ENCODE measurements at places on chromosomes 11 and 22.

DNA sequence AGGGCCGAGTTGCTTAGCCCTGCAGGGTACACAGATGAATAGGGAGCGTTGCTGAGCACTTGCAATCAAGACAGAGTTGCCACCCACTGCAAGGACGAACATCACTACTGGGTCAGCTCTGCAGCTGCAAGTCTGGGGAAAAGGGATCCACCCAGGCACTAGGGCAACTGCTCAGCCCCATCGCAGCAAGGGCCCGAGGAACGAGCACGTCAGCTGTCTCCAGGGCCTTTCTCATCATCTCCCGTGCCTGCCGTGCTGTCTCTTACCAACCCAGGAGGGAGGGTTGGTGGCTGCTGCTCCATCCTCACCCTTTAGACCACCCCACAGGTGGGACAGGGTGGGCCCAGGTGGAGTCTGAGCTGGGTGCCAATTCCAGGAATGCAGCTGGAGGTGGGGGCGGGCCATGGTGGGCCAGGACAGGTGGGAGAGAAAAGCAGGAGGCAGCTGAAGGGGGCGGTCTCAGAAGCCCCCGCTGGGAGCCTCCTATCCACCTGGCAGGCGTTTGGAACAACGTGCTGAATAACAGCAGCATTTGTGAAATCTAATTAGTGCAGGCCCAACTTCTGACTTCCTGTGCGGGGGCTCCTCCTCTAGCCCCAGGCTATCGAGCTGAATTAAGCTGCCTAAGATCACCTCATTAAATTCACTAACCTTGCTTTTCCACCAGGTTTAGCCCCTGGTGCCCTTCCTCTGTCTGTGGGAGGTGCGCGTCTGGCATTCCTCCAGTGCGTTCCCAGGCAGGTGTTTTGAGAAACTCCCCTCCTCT is 252.5 kb downstream of the ST3GAL4 start:
- no peak for DNase-seq

DNA sequence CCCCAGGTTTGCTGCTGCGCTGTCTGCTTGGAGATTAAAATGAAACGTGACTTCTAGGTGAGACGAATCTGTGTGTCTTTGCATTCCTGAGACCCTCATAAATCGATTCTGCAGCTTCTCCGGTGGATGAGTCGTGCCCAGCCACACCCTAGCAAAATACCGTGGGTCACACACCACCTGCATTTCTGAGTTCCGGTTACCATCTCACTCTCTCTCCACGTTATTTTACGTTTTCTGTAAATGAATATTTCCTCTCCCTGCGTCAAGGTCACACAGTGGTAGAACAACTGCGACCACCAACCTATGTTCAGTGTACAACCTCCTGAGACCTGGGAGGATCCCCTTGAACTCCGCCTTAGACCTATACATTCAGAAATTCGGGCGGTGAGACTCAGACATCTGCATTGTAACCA is 1.1 kb downstream of the YWHAH start:
- no peak for DNase-seq

GRCh38 chr11:37182031-37182430 is 584.0 kb upstream of the RAG2 start:
- no peak for DNase-seq

- DNase-seq = no peak
Observed at GRCh38 chr11:30852091-30852490, 265.9 kb upstream of the MPPED2 start.

GRCh38 chr11:57679396-57679795 is 11.5 kb downstream of the ZDHHC5 start:
- no peak for DNase-seq

- no peak for DNase-seq
Observed at GRCh38 chr11:75315439-75315805, 36.0 kb downstream of the ARRB1 start.

- DNase-seq = no peak
Observed at GRCh38 chr11:103487113-103487512, 377.9 kb downstream of the DYNC2H1 start.

GRCh38 chr11:70054004-70054403 is 24.1 kb upstream of the ANO1 start:
- no peak for DNase-seq

DNA sequence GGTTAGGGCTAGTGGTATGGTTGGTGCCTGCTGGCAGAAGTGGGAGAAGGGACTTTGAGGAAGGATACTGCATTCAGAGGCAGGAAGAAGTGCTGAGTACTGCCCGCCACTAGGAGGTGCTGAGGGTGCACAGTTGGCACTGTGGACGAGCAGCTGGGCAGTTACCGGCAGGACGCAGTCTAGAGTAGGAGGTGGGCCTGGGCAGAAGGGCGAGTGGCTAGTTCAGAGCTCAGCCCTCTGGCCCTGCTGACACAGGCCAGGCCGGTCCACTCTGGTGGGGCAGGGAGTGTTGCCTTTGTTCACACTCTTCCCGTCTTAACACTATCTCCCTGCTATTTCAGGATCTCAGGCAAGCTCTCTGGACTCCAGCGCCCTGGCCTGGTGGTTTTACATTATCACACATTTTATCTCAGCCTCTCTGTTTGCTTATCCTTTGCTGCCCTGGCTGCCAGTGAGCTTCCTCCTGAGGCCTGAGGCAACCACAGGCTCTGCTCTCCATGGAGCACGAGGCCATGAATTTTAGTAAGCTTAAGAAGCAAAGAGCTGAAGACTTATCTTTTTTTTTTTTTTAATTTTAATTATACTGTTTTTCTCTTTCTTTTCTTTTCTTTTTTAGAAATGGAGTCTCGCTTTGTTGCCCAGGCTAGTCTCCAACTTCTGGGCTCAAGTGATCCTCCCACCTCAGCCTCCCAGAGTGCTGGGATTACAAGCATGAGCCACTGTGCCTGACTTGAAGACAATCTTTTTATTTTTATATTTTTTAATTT is 26.9 kb downstream of the SNAP29 start:
- no peak for DNase-seq

DNA sequence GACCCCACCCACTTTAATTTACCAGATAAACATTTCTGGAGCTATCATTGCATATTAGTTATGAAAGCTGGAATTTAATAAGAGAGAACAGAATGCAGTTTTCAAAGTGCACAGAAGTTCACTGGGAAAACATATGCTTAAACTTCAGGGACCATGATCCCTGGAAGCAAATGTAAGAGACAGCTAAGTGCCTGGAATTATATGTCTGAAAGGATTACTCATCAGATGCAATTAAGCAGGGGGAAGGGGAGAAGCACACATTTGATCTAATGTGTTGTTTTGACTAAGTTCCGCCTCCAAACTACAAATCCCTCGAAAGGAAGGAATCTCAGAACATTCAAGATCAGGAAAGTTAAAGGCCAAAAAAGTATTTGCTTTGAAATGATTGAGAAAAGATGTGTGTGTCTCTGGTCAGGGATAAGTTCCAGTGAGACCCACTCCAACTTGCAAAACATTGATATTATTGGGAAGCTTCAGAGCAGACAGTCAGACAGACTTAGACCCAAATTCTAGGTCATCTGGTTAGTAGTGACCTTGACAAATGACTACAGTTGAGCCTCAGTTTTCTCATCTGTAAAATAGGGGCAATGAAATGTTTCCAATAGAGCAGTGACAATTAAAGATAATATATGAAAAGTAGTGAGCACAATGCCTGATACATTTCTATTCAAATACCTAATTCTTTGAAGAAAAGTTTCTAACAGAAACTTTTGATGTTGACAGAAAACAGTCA is 147.6 kb downstream of the ME3 start:
- no peak for DNase-seq

DNA sequence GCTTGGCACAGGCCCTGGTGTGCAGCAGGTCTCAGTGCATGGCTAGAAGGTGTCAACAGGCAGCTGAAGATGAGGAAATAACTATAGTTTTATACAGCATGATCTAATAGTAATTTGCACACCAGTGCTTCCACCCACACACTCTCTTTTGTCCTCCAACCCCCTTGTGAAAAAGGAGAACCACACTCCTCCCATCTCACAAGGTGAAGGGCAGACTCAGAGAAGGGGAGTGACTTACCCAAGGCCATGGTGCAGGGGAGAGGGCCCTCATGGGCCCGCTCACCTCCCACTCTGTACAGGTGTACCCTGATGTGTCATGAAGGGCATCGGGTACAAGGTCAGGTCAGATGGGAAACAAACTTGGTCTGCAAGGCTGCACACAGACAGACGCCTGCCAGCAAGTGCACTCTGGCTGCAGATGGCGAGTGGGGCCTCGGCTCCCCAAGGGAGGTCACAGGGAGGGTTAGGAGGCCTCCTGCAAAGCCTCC is 53.4 kb downstream of the DGCR2 start:
- DNase-seq = no peak

GRCh38 chr22:30277547-30278344 is 11.1 kb upstream of the OSM start:
- DNase-seq = no peak

- no peak for DNase-seq
Observed at GRCh38 chr11:27699242-27699925, 871 bp downstream of the BDNF start.

- DNase-seq = no peak
Observed at GRCh38 chr11:34599406-34599945, 21.4 kb upstream of the EHF start.

- no peak for DNase-seq
Observed at GRCh38 chr11:115959081-115959486, 454.9 kb upstream of the CADM1 start.

- DNase-seq = no peak
Observed at GRCh38 chr11:44011797-44012196, 36.0 kb upstream of the ACCSL start.

DNA sequence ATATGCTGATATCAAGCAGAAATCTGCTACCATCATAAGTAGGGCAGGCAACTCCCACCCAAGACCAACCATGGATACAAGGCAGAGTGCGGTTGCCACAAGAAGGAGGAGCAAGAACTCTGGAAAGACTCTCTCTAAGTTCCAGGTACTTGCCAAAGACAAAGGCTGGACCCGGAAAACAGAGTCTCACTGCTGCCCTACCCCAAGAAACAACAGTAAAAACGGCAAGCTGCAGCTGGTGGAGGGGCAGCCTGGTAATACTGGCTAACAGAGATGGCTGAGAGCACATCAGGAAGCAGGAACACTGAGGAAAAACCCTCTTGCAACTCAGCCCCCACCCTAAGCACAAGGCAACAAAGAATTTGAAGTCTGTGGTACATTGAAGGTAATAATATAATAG is 27.7 kb upstream of the NXPE2 start:
- no peak for DNase-seq

GRCh38 chr11:4085575-4085974 is 9.0 kb upstream of the RRM1 start:
- DNase-seq = no peak

DNA sequence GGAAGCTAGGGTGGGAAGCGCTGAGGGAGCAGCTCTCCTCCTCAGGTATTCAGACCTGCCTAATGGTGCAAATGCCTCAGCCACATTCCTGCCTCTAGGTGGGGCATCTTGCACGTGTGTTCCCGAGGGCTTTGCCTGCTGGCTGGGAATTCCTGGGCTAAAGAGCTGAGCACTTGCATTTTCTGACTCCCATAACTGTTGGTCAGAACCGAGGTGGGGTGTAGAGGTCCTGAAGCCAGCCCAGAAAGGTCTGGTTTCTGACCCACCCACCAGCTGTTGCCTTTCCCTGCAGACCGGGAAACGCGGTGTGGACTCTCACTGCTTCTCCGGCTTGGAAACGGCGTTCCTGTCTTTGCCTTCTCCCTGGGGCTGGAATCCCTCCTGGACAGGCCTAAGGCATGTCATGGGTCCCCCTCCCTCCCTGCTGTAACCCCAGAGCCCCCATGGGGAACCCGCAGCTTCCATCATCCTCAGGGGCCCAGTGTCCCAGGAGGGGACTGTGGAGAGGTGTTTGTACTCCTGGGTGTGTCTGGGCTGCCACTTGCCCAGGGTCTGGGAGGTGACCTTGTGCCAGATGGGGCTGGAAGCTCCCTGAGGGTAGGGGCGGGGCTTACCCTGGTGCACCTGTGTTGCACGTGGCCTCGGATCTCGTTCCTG is 24.0 kb upstream of the SMIM38 start:
- DNase-seq = no peak

GRCh38 chr11:2153581-2154194 is 7.3 kb downstream of the INS start:
- no peak for DNase-seq

- DNase-seq = no peak
Observed at GRCh38 chr11:1604181-1604580, 4.1 kb downstream of the KRTAP5-3 start.

DNA sequence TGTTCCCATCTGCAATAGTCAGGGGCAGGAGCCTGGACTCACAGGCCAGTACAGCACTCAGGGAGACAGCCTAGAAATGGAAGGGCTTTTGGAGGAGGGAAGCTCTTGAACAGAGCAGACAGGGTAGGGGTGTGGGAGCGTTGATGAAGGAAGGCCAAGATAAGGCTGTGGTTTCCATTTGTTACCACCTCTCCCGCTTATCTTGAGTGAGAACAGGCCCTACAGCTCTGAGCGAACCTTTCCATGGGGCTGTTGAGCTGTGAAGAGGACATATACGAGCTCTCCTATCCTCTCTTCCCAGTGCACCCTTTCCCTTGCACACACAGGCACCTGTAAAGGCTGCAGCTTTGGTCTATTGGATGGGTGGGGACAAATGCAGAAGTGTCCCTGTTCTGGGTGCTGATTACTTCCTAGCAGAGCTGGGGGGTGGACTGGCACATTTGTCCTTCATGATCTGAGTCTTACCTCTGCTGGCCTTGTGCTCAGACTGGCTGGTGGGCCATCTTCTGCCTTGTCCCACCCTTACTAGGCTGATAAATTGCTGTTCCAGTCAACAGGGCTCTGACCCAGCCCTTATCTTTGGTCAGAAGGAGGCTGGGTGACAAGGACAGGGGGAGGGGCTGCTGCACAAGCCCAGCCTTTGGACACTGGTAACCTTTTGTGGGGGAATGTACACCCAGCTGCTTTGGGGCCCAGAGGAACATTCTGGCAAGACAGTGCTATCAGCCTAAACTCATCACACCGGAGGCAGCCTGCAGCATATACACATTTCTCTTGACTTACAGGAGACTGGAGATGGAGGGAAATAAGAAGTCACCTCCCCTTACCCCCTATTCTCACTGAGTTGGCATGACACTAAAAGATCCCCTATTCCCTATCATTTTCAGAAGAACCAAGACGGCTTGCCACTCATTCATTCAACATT is 80.1 kb upstream of the NNMT start:
- no peak for DNase-seq

DNA sequence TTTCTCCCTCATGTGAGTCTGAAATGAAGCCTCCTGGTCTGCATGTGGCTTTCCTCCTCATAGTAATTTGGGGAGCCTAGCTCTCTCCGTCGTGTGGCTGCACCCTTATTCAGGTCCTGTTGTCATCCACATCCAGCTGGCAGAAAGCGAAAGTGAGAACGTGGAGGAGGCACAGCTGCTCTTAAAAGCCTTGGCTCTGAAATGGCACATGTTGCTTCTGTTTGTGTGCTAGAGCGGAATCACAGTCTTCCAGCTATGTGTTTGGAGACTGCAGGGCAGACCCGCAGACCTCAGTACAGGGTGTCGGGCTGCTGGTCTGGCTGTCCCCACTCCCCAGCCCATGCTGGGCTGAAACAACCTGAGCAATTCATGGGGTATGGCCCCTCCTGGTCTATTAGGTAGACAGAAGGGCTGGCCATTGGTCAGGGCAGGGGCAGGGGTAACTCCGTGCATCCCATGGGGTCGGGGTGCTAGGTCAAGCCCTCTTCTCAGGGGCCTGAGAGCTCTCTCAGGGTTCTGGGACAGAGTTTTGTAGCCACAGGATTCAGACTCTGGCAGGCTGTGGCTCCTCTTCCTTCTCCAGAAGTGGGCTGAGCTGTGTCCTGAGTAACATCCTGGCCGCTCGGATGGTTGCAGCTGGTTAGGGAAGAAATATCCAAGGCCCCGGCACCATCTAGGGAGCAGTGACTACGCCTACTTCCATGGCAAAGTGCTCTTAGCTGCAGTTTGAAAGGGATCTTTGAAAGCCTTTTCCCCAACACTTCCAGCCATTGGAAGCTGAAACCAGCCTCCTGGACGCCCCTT is 50.6 kb downstream of the C11orf96 start:
- no peak for DNase-seq

- no peak for DNase-seq
Observed at GRCh38 chr11:14774721-14775120, 117.3 kb downstream of the CYP2R1 start.

Measured in activated gamma-delta T cell (primary cell).